Endodermal cell (in vitro differentiated cells): ENCODE measurements at places on chromosomes 16 and 17. TPM values are rescaled to one million over a fixed set of nuclear protein-coding genes. Genes with fewer than 3 reads are reported as not detected.

GPR179 gene
- not detected in 3 replicates for total RNA-seq

KREMEN2 gene
- 5.0 and 5.4 TPM in 2 replicates for total RNA-seq

TNK1 gene
- 10.4 and 11.0 TPM in 2 replicates for total RNA-seq

CMTM2 gene
- not detected in 2 replicates for total RNA-seq

KRT27 gene
- not detected in 3 replicates for total RNA-seq

PIRT gene
- total RNA-seq = not detected in 2 replicates

DNA sequence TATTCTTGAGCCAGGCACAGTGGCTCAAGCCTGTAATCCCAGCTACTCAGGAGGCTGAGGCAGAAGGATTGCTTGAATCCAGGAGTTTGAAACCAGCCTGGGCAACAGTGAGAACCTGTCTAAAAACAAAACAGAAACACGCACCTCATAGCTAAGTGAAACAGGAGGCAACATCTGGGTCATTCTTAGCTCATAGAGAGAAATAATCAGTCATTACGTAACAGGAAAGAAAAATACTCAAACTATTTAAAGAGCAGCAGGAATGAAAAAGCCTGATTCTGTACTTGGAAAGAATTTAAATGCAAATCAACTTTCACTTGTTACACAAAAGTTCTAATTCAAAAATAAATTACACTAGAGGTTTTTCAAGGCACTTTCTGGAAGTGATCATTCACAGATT, 17.2 kb downstream of the CHCT1 start:
- H3K27me3 ChIP-seq = no peaks in the 10 kb centered on the region
- H3K27ac ChIP-seq = no peak overlapping the region
- H3K4me3 ChIP-seq = no peak overlapping the region
- H3K36me3 ChIP-seq = no peaks in the 10 kb centered on the region

DNA sequence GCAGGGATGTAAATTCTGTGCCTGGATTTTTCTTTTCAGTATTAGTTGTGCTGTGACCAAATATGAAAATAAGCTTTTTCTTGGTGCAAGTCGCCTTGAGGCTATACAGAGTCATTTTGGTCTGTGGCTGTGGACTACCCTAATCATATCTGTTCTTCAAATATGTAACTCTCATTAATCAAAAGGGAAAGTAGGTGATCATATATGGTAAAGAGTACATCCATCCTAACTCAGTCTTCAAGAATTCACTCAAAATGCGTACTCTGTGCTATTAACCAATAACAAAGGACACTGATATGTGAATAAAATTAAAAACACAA, 2.6 kb downstream of the CPD start:
- H3K4me3 ChIP-seq = peak overlapping the region; percentile 92
- peaks cover 17% of the 10 kb centered on the region for H3K36me3 ChIP-seq
- H3K27ac ChIP-seq = no peak overlapping the region
- DNase-seq = no peak

DNA sequence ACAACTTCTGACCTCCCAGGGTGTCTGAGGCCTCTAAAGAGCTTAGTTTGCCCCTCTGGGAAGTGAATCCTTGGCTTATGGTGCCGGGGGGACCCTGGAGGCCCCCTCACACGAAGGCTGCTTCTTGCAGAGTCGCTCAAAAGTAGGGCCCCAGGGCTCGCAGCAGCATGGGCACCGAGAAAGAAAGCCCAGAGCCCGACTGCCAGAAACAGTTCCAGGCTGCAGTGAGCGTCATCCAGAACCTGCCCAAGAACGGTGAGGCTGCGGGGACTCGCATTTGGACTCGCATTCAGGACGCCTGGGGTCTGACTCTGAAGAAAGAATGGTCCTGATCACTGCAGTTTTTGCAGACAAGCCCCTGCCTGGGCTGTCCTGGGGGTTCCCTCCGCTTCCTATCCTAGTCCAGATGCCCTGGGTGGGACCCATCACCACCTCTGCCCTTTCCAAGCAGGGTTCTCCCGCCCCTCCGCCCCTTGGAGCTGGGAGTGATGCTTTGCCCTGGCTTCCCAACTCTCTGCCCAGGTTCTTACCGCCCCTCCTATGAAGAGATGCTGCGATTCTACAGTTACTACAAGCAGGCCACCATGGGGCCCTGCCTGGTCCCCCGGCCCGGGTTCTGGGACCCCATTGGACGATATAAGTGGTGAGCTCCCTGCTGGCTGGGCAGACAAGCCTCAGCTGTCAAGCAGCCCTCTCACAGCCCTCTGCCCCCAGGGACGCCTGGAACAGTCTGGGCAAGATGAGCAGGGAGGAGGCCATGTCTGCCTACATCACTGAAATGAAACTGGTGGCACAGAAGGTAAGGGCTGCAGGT, 698 bp downstream of the ACBD4 start:
- no peaks in the 10 kb centered on the region for H3K27me3 ChIP-seq
- H3K4me1 ChIP-seq = peaks cover 9% of the 10 kb centered on the region
- H3K36me3 ChIP-seq = no peaks in the 10 kb centered on the region
- H3K27ac ChIP-seq = no peak overlapping the region
- DNase-seq = no peak
